ENCODE measurements at places on chromosomes 4 and X. TPM values are rescaled to one million over a fixed set of nuclear protein-coding genes. Genes with fewer than 3 reads are reported as not detected.

- DNase-seq: no peak
Measured at GRCh38 chrX:147779173-147779572, 132.5 kb upstream of the FMR1 start.

GRCh38 chrX:53087388-53087831 is 5.2 kb downstream of the TSPYL2 start:
- DNase-seq: no peak

DNA sequence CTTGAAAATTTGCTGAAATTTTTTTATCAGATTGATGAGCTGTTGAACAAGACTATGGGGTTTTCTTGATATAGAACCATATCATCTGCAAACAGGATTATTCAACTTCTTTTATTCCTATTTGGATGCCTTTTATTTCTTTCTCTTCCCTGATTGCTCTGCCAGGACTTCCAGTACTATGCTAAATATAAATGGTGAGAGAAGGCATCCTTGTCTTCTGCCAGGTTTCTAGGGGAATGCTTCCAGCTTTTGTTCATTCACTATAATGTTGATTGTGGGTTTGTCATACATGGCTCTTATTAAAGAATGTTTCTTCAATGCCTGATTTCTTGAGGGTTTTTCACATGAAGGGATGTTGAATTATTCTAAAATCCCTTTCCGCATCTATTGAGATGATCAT is 1139.5 kb downstream of the FAM133A start:
- no peak for DNase-seq

DNA sequence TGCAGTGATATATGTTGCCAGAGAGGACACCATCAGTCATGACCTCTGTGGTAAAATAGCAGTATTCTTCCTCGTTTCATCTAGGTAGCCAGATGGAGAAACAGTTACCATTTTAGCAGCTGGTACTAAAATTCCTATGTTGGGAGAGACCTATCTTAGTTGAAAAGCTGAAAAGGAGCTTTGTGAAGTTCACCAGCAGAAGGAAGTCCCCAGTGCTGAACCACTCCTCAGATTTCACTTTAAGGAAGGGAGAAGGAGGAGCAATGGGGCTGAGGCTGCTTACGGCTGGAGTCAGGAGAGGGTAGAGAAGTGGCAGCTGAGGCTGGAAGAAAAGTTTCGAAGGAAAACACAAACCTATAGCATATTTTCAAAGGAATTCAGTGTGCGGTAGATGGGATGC is 103.7 kb downstream of the ATXN3L start:
- DNase-seq: no peak

DNA sequence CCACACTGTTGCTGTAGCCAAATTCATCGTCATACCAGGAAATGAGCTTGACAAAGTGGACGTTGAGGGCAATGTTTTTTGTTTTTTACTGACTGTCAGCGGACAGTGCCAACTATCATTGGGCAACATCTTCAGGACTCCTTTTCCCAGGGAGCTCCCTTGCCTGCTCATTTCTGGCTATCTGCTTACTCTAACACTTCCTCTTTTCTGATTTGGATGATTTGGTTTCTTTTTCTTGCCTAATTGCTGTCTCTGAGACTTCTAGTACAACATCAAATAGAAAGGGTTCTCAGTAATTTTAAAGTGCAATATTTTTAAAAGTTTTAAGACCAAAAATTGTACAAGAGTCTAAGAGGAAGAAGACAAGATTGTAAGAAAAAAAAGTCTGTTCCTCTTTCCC is 92.0 kb upstream of the KLHL4 start:
- no peak for DNase-seq

The MAOA gene
- 120 TPM for total RNA-seq

The PAGE1 gene
- total RNA-seq: not detected

The AFF1 gene
- 34.0 TPM for total RNA-seq

Data from pulmonary artery endothelial cell (primary cell).